Tibial nerve (tissue), 4 donors: ENCODE measurements at places on chromosomes 2 and 18.

DNA sequence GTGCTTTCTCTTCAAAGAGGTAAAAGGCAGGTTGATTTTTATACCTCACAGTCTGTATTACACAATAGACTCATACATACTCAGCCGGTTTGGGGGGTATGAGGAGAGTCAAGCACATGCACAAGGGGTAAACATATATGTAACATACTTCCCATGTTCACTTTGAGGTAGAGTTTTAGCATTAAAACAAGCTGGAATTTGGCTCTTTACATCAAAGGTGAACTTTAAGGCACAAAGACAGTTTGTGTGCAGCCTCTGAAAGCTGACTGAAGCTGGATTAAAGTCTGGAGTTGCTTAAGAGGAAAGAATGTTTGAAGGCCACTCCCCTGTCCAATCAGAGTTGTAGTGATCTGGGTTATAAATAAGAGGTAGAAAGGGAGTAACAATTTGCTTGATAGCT lies 282.0 kb downstream of the DPP10 start:
- DNase-seq: no peak

- no peak for DNase-seq
These were observed 844 bp upstream of the CPS1 start for GRCh38 chr2:210555555-210555954.

GRCh38 chr2:136703214-136703613 lies 62.1 kb upstream of the THSD7B start:
- no peak for DNase-seq

- no peak for DNase-seq
These were observed 186.5 kb downstream of the LNPK start for GRCh38 chr2:175815537-175815936.

DNA sequence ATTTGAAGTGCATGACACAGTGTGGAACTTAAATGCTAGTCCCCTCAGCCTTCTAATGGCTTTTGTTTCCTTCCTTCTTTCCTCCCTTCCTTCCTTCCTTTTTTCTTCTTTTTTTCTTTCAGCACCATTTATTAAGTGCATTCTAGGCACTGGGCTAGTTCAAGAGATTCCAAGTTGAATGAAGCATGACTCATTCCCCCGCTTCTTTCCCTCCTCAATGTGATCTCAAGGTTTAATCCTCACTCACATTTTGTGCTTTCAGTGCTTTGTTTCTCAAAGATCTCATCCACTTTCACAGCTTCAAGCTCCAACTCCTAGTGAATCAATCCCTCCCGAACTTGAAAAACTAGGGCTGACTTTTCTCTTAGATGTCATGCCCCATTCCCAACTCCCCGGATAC lies 90.1 kb downstream of the LBH start:
- DNase-seq: no peak

DNA sequence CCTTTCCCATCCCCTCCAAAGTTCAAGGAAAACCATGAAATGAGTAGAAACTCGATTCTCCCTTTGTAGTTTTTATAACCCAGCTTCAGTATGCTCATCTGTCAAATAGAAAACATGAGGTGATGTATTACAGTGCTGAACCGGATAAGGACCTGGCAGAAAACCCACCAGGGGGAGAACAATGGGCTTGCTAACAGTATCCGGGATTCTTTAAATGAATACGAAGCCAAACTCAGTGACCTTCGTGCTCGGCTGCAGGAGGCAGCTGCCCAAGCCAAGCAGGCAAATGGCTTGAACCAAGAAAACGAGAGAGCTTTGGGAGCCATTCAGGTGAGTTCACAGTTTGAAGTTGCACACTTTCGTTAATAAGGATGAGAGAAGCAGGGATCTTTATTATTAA lies 113.6 kb upstream of the TTC39C start:
- no peak for DNase-seq

- DNase-seq: no peak
These were observed 71.3 kb upstream of the TXNDC2 start for GRCh38 chr18:9814431-9814830.

DNA sequence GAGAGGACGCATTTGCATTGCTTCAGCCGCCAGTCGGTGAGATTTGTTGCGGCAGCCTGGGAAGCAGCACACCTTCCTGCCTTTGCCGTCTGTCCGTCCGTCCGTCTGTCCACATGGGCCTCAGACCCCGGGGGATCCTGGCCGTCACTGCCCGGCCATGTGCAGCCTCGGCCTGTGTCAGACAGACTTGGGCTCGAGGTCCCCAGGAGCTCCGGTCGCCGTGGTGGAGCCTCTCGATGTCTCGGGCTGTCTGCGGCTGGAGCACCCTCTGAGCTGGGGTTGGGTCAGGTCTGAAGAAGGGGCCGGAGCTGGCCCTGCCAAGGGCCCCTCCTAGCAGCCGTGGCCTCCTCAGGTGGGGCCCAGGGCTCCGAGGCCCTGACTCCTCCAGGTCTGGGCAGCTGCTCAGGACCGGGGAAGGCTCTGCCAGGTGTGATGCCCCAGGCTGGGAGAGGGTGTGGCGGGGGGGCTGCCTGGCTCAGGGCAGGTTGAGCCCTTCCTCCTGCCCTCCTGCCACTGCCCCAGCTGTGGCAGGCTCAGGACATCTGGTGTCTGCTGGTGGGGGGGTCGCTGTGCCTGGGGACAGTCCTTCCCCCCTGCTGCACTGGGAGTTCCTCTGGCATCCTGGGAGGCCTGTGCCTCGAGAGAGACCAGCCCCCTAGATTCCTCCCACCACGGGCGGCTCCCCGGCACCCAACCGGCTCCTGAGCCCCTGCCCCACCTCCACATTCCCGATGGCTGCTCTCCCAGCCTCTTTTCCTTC lies 11.8 kb downstream of the NEU4 start:
- DNase-seq: no peak

DNA sequence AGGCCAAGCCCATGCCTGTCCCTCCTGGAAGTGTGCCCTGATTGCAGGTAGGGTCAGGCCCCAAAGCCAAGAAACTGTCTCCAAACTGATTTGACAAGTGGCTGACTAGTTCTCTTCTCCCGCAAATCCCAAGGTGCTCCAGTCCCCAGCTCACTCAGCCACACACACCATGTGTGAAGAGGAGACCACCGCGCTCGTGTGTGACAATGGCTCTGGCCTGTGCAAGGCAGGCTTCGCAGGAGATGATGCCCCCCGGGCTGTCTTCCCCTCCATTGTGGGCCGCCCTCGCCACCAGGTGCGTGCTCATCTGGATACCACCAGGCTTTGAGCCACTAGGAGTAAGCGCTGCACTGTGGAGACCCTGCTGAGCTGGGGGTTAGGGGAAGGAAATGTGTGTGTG lies 8.3 kb downstream of the ACTG2 start:
- no peak for DNase-seq

GRCh38 chr18:12283256-12283655 lies 24.8 kb upstream of the TUBB6 start:
- no peak for DNase-seq

DNA sequence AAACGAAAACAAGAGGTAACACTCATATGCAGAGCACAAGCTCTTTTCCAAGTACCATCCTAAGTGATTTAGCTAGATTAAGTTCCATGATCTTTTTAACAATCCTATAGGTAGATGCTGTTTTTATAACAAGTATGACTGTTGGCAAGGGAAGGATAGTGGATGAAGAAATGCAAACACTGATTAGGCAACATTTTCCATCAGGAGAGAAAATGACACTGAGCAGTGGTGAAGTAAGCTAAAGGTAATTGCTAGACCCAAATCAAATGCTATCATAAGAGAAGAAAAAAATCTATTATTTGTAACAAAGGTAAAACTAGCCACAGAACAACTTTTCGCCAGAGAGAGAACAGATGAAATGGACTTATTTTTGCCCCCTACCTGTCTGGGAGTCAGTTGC lies 34.3 kb upstream of the BARD1 start:
- no peak for DNase-seq

- DNase-seq: no peak
These were observed 81.3 kb downstream of the VSNL1 start for GRCh38 chr2:17621781-17622180.

DNA sequence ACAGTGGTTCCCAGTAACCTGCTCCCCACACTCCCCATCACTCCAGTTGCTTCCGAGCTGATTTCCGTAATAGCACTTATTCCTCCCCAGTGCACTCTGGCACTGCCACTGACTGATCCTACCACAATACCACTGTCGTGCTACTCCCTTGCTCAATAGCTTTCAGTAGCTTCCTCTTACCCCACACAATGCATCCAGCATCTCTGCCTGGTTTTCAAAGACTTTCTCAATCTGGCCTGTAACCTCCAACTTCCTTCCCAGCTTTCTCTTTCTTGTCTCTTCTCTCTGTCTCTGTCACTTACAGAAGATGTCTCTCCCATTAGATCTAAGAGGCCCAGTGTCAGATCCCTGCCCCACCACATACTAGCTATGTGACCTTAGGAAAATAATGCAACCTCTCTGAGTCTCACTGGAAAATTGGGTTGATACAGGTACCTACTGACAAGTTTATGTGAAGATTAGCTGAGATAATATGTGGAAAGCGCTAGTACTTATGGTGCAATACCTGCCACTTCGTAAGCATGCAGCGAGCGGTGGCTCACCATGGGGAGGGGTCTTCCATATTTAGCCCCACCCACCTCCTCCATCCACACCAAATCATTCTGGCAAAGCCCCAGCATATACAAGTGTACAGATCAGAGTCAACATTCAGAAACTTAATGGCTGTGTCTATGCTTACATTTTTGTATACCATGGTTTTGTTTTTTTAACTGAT lies 36.7 kb downstream of the SFXN5 start:
- DNase-seq: no peak

DNA sequence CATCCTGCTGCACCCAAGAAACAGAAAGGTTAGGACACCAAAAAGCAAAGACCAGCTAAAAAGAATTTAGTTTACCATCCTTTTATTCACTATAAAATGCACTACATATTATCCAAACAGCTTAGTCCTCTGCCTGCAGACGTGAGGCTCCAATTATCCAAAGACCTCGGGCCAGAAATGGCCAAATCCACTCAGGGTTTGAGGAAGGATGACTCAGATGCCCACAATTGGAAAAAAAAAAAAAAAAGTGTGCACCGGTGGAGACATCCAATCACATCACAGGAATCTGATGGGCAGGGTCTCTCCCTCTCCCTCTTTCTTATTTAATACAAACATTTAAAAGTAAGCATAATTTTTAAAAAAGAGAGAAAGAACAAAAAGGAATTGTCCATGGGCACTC lies 65.7 kb downstream of the TRABD2A start:
- no peak for DNase-seq

GRCh38 chr2:8320311-8321066 lies 361.4 kb upstream of the ID2 start:
- no peak for DNase-seq

- DNase-seq: no peak
These were observed 113.5 kb upstream of the FZD5 start for GRCh38 chr2:207883002-207883780.

- no peak for DNase-seq
These were observed 43.1 kb downstream of the KYNU start for GRCh38 chr2:142920571-142920970.

GRCh38 chr2:142878031-142878678 lies 691 bp downstream of the KYNU start:
- DNase-seq: no peak

- no peak for DNase-seq
These were observed 291.2 kb downstream of the RAD51AP2 start for GRCh38 chr2:17226941-17227490.

DNA sequence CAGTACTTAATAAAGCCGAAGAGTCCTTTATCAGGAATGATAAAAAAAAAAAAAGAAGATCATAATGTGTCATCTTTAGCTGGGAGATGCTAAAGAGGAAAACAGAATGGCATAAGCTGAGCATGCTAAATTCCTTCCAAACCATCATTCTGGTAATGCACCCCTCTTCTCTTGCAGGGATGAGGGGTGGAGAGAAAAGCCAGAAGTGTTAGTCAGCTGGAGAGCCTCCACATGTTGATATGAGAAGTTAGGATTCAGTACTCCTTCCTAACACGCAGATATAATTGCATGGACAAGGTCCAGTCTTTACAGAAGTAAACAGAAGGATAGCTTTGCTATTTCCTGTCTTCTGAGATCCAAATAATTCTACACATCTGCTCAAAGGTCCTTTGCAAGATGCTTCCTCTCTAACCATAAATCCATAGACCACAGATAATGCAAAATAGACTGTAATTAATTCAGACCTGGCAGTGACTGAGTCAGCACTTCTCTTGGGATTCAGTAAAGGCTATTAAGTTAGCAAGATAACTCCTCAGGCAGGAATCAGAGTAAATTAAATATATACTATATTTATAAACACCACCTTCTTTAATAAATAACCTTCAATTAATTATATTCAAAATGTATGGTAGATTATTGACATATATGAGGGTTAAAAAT lies 930.0 kb upstream of the KLHL29 start:
- no peak for DNase-seq

- DNase-seq: no peak
These were observed 20.0 kb downstream of the DGUOK start for GRCh38 chr2:73946666-73947065.

- no peak for DNase-seq
These were observed 89.8 kb downstream of the PRPF40A start for GRCh38 chr2:152627351-152627957.

GRCh38 chr18:39299152-39299551 lies 1733.6 kb upstream of the CELF4 start:
- no peak for DNase-seq

DNA sequence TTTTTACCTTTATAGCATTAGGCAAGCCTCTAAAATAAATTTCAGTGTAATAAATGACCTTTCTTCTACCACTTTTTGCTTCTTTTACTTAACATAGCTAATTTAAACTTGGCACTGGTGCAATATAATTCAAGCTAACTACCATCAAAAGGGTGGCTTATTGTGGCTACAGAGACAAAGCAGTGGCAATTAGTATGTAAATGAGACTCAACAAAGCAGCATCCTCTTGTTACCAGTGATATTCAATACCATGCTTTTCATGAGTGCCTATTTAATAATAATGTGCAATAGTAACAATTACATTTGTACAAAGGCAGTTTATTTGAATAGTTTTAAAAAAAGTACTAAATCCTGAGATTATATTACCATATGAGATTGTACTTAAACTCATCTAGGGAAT lies 93.4 kb downstream of the SOS1 start:
- no peak for DNase-seq

GRCh38 chr2:100945433-100945740 lies 56.7 kb upstream of the RPL31 start:
- no peak for DNase-seq

DNA sequence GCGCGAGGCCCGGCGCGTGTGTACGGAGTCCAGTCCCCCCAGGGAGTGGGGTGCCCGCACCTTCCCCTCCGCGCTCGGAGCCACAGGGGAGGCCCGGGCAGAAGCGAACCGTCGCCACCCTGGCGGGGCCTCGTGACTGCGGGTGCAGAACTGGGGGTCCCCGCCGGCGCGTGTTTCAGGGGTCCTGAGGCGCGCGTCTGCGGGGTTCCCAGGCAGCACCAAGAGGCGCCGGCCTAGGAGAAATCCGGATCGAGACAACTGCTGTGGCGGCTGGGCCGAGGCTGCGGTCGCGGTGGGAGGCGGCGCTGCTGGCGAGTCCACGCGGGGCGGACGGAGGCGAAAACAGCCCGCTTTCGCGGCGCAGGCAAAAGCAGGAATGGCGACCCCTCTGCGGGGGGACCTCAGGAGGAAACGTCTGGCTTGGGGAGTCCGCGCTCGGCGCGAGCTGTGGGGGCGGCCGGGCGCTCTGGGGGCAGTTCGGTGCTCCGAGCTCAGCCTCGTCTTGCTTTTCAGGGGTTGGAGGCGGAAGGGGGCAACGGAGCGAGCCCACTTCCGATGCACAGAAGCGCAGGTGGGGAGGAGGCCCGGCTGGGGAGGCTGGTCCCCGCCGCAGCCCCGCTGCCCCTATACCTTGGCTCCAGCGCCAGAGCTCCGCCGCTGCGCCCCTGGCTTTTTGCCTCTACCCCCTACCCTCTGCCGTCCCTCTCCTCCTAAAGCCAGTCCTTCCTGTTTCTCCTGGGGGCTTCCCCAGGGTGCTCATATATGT lies 81.5 kb upstream of the LDLRAD4 start:
- DNase-seq: no peak
